ENCODE measurements at places on chromosomes 1 and 21.
A peak's percentile ranks its signal among the peaks of the same experiment; 100 is the strongest.

GRCh38 chr1:23525558-23526250 is 5.3 kb downstream of the E2F2 start:
- DNase-seq = no peak

DNA sequence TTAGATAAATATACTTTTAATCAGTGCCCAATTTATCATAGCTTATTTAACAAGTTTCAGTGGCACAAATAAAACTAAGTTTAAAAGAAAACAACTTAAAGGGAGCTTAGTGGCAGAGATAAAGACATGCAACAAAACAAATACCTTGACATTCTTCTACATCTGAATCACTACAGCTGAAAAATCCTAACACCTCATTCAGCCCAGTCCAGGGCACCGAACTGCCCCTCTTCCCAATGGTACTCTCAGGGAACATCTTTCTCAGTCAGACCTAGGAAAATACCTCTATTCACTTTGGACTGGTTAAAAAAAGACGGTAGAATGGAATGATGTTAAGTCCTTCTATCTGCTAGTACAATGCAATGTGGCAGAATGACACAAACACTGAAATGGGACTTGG is 8.3 kb downstream of the OTUD7B start:
- DNase-seq = no peak

DNA sequence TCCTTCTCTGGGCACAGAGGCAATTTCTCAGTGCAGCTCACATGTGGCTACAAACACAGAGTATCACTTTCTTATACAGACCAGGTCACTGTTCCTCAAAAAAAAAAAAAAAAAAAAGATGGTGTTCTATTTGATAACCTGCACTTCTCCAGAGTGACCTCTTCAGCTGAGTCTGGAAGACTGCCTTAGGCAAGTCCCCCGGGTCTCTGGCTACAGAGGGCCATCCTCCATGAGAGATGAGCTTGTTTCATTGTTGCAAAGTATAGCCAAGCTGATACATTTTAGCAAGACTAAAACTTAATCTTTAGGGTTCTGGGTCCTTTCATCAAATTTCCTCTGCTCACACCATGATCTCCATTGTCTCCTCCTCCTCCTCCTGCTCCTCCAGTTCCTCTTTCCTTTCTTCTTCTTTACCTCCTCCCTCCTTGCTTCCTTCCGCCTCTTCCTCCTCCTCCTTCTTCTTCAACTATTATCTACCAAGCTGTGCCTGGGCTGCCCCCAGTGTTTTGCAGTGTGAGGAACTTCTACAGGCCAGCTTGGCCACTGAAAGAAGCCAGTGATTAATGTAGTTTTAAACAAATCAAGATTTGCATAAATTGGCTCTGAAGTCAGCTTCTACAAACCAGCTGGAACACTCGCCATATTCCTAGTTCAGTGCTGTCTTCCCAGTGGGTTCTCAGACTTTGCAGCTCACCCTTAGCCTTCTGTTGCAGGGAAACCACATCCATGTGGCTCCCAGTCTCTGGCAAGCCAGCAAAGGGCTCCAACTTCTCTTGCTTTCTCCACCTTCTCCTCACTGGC is 139.4 kb downstream of the RUNX1 start:
- DNase-seq = no peak

GRCh38 chr1:32963746-32964460 is 706 bp downstream of the RNF19B start:
- peak; percentile 69 for DNase-seq

- no peak for DNase-seq
Measured at GRCh38 chr1:118890851-118891384, 97.2 kb downstream of the TBX15 start.

DNA sequence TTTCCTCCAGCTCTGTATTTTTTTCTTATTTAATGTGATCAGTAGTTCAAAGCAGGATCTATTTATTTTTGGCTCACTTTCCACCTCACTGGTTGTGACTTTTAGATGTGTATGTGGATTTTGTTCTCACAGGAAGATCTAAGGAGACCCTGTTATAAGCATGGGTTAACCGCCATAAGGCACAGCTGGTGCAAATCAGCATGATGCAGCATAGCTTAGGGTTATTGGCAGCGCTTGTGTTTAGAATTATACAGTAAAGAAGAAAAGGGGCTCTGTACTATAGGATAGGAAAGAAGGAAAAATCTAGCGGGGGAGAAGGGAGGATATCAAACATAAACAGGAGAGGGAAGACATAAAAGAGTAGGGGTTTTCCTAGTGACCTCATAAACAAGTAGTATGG is 26.9 kb upstream of the RGL1 start:
- DNase-seq = no peak

GRCh38 chr1:100390531-100390930 is 38.2 kb downstream of the CDC14A start:
- no peak for DNase-seq

- DNase-seq = no peak
Measured at GRCh38 chr1:99439433-99440075, 175.3 kb downstream of the PLPPR4 start.

DNA sequence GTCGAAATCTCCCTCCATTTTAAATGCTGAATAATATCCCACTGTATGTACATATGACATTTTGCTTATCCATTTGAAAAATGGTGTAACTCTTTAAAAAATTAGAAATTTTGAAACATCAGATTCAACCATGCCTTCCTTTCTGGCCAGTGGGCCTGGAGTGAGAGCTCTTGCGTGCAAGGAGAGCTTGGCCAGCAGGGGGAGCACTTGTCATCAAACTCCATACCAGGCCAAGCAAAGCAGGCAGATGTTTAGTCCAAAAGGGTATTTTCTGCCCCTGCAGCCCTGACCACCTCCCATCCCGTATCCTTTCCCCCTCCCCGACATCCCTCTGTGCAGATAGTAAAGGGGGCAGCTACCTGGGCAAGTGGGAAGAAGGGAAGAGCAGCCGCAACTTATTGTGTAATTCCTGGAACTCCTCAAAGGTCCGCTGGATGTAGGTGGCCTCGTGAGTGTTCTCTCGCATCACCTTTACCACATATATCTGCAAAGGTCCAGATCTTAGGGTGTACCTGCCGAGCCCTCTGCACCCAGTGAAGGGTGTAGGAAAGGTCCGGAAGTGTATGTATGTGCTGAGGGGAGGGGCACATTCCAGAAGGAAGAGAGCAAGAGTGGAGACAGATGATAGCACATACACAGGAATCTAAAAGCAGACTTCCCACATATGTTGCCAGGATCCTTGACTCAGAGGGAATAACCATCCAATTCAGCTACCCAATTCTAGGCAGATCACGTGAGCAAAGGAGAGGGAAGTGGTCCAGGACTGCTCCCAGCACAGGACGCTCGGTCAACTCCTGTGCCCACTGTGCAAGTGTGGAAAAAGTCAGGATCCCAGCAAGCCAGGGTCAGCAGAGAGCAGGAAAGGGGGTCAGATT is 19.9 kb upstream of the PPP1R15B start:
- DNase-seq = peak; percentile 66

- no peak for DNase-seq
Measured at GRCh38 chr1:92739669-92740524, 45.0 kb downstream of the EVI5 start.

GRCh38 chr1:5831600-5832335 is 160.5 kb downstream of the NPHP4 start:
- no peak for DNase-seq

GRCh38 chr21:33075128-33075527 is 5.2 kb downstream of the OLIG1 start:
- DNase-seq = no peak

DNA sequence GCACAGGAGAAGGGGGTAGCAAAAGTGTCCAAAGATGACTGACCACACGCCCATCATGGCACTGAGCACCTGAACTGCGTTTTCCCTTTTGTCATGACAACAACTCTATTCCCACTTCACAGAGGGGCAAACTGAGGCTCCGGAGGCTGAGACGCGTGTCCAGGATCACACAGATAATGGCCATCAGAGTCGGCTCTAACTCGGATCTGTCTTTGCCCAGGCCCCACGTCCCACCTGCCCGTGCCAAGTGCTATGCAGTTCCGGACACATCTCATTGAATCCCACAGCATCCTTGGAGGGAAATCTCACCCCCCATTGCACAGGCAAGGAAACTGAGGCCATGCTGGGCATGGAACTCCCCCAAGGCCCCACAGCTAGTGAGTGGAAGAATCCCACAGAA is 62.1 kb downstream of the MATN1 start:
- no peak for DNase-seq

GRCh38 chr1:106181866-106182265 is 874.6 kb upstream of the PRMT6 start:
- DNase-seq = no peak

DNA sequence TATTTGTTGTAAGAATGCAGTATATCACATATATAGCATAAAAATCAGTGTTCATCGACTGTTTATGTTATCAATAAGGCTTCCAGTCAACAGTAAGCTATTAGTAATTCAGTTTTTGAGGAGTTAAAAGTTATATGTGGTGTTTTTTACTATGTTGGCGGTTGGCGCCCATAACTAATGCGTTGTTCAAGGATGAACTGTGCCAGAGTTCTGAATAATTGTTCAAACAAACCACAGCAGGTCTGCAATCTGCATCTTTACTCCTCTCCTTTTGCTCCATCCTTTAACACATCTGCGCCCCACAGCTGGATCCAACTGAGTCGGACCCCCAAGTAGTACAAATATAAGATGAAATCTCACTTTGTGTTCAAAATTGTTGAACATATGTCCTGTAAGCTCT is 836.1 kb downstream of the LTN1 start:
- no peak for DNase-seq

DNA sequence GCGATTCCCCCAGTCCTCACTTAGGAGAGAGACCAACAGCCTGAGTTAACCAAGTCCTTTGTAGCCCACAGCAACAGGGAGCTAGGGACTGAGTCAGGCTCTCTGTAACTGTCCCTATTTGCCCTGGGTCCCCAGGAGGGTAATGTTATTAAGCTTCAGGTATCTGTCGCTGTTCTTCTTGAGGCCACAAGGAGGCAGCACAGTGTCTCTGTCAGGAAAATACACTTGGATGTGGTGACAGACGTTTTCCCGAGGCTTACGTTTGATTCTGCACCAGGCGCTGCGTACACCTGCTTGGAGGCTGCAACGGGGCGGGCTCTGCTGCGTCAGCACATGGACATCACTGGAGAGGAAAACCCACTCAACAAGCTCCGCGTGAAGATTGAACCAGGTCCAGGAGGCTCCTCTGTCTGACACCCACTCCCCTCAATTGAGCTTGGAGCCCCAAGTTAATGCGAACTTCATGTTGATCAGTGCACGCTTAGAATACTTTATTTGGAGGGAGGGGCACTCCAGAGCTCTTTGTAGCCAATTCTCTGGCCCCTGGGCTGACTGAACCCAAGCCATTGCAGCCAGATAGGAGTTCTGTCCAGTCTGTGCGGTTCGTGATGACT is 10.7 kb upstream of the ELF3 start:
- peak; percentile 70 for DNase-seq

DNA sequence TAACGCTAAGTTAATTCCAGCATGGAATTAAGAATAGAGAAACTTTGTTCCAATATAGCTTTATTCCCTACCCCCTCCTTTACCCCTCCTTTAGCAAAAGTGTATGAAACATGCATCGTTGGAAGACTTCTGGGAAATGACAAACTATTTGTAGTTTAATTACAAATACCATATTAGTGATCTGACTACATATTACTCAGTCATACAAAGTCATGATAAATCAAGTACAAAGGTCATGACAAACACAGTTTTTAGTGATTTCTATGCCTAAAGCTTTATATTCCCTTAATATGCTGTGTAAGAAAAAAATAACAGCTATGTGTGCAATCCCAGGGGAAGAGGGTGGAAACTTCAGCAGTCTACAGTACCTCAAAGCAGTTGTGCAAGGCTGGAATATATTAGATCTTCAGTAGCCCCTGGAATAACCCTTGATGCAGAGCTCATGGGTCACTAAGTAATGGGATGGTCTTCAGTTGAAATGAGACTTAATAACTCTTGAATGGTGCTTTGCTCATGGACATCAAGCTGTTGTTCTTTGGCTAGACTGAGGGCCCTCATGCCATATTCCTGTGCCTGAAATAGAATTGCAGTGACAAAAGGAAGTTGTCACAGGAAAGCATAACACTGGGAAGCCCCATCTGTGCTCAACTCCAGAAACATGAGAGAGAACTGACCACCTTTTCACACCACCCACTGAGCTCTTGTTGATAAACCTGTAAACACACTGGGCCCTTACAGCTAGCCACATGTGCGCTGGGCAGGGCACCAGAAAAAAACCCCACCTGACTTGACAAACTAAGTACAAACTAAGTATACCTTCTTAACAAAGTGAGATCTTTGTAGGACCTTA is 25.3 kb downstream of the ZMYND12 start:
- DNase-seq = no peak

DNA sequence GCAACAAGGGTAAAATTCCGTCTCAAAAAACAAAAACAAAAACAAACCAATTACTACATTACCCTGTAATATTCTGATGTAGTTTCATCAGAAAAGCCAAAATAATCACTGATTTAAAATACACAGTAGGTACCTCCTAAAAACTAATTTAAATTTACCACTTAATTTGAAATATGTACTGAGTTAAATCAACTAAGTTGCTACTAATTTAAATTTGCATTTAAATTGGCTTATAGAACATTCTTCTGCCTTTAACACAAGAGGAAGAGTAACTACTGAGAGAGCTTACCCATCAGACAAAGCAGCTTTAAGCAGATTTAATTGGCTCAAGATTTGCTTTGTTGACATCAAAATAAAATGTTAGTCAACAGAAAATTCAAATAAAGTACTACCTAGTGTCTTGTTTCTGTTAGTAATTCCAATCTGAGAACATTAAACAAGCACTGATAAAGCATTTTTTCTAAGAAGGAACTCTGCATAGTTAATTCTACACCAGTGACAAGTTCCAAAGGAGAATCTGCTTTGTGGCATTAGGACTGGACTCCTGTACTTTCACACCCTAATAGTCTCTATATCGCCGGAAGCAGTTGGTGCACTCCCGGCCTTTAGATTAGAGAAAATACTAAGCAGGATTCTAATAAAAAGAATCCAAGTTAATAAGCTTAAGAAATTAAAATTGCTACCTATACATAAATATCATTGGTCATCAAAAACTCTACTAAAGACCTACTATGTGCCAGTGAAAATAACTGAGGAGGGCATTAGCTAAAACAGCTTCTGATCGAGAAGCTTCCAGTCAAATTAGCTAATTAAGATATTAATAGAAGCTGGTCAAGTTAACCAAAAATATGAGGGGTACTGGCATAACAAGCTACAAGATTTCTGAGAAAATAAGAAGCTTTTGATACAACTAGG is 8.4 kb downstream of the LUZP1 start:
- no peak for DNase-seq

DNA sequence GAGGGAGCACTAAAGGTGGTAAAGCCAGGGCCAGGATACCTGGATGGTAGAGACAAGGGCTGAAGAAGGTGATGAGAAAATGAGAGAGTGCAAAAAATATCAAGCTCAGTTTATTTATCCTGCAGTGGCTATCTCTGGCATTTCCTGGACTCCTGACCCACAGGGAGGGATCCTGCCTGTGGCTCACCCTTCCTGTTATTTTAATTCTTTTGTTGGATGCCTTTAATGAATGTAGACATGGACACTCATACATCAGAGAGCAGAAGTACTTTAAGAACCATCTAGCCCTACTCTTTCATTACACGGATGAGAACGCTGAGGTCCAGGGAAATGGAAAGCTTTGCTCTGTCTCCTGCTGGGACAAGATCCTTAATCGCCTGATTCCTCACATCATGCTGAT is 20.6 kb downstream of the JUN start:
- DNase-seq = no peak
